GM12892 (cell line): ENCODE measurements at places on chromosomes 5 and 9.

- no peak for DNase-seq
Measured at GRCh38 chr5:142785206-142785605, 15.0 kb downstream of the ARHGAP26 start.

DNA sequence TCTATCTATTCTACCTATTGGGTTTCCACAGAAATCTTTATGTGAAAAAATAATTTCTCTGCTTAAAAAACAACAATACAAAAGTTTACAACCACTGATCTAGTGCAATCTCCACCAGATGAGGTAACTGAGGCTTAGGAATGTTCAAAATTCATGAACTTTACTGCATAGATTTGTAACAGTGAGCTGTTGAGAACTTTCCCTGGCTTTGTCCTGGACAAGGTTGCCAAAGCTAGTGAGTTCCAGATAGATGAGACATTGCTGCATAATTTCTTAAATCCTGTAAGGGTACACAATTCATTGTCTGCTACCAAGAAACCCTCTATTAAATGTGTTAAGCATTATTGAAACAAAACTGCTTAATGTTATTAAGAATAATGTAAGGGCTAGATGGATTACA is 102.7 kb downstream of the OSMR start:
- DNase-seq: no peak

GRCh38 chr5:109739741-109740728 is 50.3 kb downstream of the MAN2A1 start:
- no peak for DNase-seq

DNA sequence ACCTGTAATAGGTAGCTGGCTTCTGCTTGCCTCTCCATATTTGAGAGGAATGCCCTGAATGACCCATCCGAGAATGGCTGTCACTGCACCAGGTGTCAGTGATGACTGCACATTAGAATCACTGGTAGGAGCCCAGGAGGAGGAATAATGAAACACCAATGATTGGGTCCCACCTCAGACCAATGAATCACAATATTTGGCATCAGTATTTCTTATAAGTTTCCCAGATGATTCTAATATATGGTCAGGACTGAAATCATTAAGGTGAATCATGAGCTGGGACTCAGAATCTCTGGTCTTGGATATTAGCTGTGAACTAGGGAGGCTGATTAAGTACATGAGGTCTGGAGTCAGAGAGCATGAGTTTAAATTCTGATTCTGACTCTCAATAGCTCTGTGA is 23.4 kb downstream of the ARSB start:
- DNase-seq: no peak

DNA sequence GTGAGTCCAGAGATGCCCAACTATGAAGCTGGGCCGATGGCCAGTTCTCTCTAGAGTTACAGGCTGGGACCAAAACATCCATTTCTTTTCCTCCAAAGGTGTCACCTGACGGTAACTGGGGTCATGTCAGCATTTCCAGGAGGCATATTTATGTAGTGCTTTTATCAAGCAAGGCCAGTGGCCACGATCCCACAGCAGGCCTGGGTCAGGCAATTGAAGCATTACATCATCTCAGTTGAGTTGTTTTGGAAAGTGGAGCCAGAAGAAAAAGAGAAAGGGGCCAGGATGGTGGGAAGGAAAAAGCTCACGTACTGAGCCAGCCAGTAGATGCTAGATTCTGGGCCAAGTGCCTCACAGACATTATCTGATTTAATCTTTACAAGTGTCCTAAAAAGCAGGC is 73.9 kb upstream of the BRINP1 start:
- no peak for DNase-seq

GRCh38 chr5:1538741-1539392 is 15.1 kb upstream of the LPCAT1 start:
- no peak for DNase-seq

DNA sequence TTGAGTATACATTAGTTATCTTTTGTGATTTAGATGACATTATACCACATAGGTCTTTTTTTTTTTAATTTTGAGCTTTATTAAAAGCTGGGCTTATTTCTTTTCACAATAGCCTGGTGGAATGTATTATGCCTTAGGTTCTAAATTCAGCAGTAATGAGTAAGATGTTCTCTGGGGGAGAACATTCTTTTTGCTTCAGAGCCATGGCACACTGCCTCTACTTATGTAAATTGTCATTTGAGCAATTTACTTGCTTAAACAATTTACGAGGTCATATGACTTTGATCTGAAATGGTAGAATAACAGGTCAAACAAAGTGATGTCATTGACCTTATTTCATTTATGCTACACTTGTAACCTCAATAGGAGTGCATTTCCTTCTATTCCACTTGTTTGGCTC is 154.2 kb downstream of the FOCAD start:
- no peak for DNase-seq

DNA sequence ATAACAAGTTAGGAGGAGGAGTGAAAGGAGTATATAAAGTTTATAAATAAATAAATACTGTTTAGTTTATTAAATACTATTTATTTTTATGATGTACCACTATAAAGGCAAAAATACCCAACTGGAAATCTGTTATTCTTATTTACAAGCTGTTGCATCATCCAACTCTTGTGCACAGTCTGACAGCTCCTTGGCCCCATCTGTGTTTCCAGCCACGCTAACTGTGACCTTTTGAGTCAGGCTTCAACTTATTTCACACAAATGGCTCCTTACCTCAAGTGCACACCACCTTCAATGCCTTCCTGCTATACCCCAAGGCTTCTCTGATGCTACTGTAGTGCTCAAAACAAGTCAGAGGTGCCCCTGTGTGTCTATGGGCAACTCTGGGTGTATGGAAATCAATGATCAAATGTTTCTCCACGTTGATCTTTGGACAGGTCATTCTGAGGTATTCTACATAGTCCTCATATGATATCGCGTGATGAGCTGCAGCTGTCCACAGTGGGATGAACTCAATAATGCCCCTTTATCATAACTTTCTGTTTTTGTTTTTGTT is 303.2 kb upstream of the GRAMD2B start:
- DNase-seq: no peak

DNA sequence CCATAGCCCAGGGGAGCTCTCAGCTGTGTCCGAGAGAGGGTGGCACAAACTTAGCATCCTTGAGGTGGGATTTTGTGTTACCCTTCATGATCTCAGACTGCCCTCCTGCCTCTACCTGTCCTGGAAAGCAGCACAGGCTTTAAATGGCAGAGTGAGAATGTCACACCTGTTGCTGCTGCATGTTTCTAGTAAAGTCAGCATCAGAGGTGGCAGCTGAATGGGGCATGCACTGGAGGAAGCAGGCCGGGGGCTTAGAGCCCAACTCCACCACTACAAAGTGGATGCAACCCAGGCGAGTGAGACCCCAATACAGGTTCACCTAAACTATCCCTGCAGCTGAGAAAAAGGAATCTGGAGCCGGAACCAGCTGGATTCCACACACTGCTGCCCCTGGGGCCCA is 51.6 kb downstream of the MACROH2A1 start:
- DNase-seq: no peak

DNA sequence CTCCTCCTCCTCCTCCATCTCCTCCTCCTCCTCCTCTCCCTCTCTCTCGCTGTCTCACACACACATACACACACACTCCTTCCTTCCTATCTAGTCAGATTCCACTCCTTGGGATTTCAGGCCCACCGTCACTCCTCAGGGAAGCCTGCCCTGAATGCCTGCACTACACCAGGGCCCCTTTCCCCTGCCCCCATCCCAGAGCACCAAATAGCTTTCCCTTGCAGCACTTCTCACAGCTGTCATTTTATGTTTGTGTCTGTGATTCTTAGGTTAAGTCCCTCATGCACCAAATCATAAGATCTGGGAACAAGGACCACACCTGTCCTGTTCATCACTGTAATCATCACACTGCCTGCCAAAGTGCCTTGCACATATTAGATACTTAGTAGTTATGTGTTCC is 86.5 kb upstream of the GABRP start:
- no peak for DNase-seq

- no peak for DNase-seq
Measured at GRCh38 chr9:133119846-133120500, 1.1 kb downstream of the RALGDS start.

DNA sequence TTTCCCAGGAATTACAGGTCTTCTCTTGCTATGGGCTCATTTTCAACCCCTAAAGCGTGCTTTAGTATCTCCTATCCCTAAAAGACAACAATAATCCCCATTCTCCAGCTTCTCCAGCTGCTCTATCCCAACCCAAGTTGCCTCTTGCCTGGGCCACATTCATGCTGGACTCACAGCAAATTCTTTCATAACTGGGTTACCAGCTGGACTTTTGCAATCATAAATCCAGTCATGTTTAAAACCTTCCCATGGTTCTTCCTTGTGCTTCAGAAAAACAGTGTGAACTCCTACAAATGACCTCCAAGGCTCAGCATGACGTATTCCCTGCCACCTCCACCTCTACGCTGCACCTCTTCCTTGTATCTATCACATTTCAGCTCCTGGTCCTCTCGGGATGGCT is 346.9 kb downstream of the GADD45G start:
- DNase-seq: no peak

GRCh38 chr9:137955586-137955985 is 78.0 kb downstream of the CACNA1B start:
- no peak for DNase-seq

DNA sequence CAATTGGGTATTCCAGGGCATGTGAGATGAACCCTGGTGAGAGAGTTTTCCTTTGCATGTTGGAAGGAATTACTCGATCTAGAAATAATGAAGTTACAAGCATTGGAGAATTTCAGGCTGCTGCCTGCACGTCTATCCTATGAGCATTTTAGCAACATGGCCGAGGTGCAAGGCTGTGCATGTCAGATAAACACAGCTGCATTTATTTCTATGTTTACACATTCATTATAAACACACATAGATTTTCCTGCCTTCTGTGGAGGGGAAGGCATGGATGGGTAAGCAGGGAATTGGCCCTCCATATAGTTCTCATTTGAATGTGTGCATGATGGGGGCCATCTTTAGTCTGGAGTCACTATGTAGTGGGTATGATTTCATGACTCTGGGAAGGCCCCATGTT is 42.3 kb downstream of the AOPEP start:
- no peak for DNase-seq

GRCh38 chr5:132260714-132261551 is 3.4 kb downstream of the PDLIM4 start:
- no peak for DNase-seq
